Ureter (tissue), 1 donor: ENCODE measurements at places on chromosomes 6 and 20. TPM values are rescaled to one million over a fixed set of nuclear protein-coding genes. Genes with fewer than 3 reads are reported as not detected.

GRCh38 chr6:22658183-22658582 lies 88.8 kb downstream of the HDGFL1 start:
- no peak for DNase-seq

DNA sequence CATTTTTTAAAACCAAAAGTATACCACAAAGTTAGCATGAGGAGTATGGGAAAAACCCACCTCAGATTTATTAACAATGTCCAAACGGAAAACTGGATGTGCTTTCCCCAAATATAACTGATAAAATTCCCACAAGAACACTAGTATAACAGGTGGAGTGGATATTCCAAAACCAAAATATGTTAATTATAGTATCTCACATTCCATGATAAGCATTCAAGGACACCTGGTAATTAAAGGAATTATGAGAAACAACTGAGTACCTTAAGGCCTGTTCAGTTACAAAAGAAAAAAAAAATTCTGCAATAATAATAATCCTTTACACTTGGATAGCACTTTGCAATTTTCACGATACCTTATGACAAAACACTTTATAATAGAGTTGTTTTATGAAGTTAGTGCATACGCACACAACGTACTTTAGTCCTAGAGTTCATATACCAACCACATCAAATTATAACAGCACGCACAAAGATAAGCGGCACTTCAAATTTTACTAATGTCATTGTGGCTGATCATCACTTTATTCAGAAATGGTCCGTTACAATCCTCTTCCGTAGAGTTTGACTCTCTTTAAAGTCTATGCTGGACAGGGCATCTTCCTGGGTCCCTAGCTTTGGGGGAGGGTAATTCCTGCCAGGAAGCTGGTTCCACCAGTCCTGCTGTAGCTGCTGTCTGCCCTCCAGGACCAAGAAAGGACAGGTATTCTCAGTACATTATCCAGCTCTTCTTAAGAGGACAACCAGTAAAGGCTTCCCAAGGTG lies 1.7 kb downstream of the CDK19 start:
- no peak for DNase-seq

The CST4 gene
- not detected for total RNA-seq

The TRIM31 gene
- 0.78 TPM for total RNA-seq

- no peak for DNase-seq
Observed at GRCh38 chr20:23754731-23755130, 4.0 kb upstream of the CST1 start.

The RAB44 gene
- total RNA-seq, result 1.0 TPM

The DIDO1 gene
- 75.8 TPM for total RNA-seq

GRCh38 chr6:43060034-43060754 lies 763 bp downstream of the KLC4 start:
- no peak for DNase-seq
